ENCODE measurements at places on chromosomes 2 and 18. TPM values are rescaled to one million over a fixed set of nuclear protein-coding genes. Genes with fewer than 3 reads are reported as not detected.

Gene PID1
- 6.0 TPM for polyA plus RNA-seq

GRCh38 chr18:986051-986450, 81.4 kb downstream of the ADCYAP1 start:
- no peak for DNase-seq

GRCh38 chr2:168432565-168433186, 23.4 kb upstream of the CERS6 start:
- no peak for DNase-seq

DNA sequence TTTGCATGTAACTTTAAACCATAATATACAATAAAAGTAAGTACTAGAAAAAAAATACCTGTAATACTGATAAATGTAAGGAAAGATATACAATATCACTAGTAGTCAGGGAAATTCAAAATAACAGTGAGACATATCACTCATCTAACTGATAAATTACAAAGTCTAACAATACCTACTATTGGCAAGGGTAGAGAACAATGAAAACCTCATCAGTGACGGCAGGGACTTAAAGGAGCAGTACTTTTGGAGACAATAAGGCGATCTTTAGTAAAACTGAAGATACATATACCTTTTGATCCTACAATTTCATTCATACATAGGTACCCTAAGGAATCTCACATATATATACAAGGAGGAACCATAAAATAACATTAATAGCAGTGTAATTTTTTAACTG, 24.9 kb downstream of the C2orf76 start:
- no peak for DNase-seq

GRCh38 chr2:200208041-200208440, 98.5 kb upstream of the SPATS2L start:
- no peak for DNase-seq

Data from left renal cortex interstitium (tissue), 4 donors.